ENCODE measurements at places on chromosomes 1 and 21. TPM values are rescaled to one million over a fixed set of nuclear protein-coding genes. Genes with fewer than 3 reads are reported as not detected.

The TNFRSF25 gene
- polyA plus RNA-seq = 52.9 TPM

The CYYR1 gene
- polyA plus RNA-seq = 13.2 TPM

The SMG7 gene
- 23.8 TPM for polyA plus RNA-seq

The CD48 gene
- not detected for polyA plus RNA-seq

The FAAP20 gene
- 31.5 TPM for polyA plus RNA-seq

The C2CD4D gene
- polyA plus RNA-seq = 0.05 TPM

The MATN1 gene
- 0.13 TPM for polyA plus RNA-seq

The ESPN gene
- 0.46 TPM for polyA plus RNA-seq

The SLC6A9 gene
- polyA plus RNA-seq = 0.81 TPM

The LORICRIN gene
- polyA plus RNA-seq = not detected

The PHACTR4 gene
- polyA plus RNA-seq = 25.4 TPM

The SMIM1 gene
- 5.1 TPM for polyA plus RNA-seq

The CTSE gene
- 0.11 TPM for polyA plus RNA-seq

The KCNJ10 gene
- polyA plus RNA-seq = not detected

DNA sequence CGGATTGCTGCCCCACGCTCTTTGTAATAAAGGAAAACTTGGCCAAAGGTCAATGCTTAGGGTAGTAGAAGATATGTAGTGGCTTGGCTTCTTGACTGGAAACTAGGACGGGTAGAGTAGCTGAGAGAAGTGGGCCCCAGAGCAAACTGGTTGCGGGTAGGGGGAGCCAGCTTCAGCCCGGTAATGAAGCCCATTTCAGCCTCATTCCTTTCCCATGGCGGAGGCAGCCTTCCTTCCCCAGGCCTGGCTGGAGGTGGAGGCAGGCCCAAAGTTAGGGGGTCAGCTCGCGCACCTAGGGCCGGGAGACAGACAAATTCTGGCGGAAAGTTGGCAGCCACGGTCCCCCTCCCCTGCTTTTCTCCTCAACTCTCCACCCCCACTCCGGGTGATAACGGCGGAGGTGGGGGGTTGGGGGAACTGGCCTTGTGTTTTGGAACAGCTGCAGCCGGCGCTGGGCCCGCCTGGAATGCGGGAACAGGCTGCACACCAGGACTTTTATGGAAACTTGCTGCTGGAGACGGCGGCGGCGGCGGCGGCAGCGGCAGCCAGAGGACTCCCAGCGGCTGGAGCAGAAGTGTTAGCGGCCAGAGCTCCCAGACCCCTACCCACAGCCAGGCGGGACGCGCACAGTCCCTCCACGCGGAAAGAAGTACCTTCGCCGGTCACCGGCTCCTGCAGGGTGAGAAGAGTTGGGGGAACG, at the start of gene NEXN:
Gene NEXN, plus strand, starts transcription at position 544 of the 700 bp plus-strand sequence. CDS start 27,483 bp downstream, outside the sequence.
- DNase-seq = peak; percentile 80

GRCh38 chr1:53987880-53988279, 30.1 kb downstream of the LDLRAD1 start:
- DNase-seq = no peak

DNA sequence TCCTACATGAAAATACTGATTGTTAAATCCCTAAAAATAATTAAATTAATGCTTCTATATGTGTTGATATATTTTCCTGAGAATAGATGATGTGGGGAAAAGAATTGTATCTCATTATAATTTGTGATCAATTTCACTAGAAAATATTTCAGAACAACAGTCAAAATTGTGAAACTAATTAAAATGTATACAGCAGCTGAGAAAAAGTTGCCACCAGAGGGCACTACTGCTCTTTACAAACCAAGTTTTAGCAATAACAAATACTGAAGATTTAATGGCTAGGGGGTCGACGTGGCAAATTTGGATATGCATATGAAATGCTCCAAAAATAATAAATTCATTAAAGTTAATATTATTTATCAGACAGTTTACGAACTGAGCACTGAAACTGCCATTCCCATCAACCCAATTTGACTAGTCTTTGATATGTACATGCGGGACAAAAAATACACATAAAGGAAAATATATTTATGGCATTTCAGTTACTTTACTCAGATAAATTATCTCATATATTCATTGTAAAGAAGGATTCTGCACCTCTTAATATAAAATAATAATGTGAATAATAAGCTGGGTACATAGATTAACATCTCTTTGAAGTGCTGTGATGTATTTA, 96.3 kb upstream of the TMPRSS15 start:
- peak; percentile 35 for DNase-seq

GRCh38 chr1:89548122-89548857, 23.7 kb downstream of the LRRC8B start:
- DNase-seq = no peak

DNA sequence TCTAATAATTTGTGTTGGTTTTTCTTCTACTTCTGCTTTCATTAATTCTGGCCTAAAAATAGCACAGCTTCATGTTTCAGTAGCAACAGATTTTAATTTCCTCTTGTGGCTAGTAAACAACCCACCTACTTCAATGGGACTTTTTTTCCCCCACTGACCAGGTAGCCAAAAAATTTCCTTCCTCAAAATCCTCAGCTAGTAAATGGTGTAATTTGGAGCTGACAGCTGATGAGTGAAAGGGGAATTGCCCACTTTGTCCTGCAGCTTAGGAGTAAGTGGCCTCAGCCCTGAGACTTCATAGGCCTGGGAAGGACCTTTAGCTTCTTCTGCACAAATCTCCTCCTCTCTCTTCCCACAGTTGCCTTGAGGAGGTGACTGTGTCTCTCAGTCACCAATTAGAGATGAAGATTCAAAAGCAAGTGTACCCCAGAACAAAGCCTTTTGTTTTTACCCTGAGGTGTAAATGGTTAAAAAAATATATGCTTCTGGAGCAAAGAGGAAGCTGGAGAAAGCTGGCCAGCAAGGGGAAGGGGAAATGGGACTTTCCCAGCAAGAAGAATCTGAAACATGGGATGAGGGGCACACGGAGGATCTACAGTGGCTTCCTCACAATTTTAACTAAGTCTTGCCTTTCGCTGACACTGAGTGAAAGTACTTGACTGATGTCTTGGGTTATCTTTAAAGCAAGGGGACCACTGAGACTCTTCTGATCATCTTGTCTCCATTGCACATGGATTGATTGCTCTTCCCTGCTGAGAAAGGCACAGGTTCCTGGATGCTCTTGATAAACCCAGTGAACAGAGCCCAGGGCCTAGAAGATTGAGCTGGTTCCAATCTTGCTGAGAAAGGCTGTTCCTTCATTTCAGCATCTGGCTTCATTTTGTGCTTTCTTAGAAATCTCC, 35.8 kb upstream of the VCAM1 start:
- DNase-seq = peak; percentile 51

- DNase-seq = no peak
Observed at GRCh38 chr1:151510020-151510405, 1.2 kb upstream of the CGN start.

DNA sequence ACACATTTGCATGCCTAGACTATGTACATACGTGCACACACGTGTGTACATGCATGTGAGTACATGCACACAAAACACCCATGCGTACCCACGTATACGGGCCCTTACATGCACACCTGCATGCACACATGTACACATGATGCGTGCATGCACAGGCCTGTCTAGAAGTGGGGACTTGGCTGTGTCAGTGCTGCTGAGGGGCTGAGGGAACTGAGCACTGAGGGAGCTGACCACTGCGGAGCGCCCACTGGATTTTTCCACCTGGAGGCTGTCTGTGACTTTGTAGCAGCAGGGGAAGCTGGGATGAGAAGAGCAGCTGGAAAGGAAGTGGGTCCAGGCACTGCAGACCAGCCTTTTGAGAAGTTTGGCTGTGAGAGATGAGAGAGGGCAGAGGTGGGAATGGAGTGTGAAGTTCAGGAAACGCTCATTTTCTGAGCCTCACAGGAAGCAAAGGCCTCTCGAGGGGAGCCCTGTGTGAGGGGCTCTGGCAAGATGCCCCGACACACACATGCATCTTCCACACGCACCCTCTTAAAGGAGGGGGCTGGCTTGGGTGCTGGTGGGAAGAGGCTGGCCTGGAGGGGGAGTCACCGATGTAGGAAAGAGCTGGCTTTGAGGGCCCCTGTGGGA, 20.9 kb downstream of the PODN start:
- DNase-seq = no peak

DNA sequence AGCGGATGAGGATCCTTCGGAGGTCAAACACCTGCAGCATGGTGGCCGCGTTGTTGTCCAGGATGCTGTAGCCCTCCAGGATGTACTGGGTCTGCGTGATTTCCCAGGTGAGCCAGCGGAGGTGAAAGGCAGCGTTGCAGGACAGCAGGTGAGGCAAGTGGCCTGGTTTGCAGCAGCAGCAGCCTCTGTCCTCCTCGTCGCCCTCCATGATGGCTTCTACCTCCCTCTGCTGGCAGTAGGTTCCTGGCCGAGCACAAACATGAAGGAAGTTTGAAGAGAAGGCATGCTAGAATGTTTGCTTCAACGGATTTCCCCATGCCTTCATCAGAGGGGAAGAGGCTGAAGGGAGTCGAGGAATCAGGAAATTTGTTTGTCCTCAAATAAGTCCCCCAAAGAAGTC, 74.7 kb downstream of the NTPCR start:
- peak; percentile 68 for DNase-seq

DNA sequence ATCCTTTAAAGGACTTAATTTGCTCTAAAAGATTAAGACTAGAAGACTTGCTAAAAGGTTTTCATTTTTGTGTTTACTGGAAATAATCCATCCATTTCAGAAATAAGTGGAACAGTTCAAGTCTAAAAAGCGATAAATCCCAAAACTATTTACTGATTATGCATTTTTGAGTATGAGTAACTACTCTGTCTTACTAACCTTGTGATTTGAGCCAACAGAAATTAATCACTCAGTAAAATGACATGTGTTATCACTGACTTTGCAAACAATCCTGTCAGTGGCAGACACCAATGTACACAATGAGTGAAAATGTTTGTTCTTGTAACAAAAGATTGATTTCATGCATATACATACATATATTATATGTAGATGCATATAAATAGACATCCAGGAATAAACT, 218.0 kb downstream of the DENND1B start:
- peak; percentile 2 for DNase-seq

DNA sequence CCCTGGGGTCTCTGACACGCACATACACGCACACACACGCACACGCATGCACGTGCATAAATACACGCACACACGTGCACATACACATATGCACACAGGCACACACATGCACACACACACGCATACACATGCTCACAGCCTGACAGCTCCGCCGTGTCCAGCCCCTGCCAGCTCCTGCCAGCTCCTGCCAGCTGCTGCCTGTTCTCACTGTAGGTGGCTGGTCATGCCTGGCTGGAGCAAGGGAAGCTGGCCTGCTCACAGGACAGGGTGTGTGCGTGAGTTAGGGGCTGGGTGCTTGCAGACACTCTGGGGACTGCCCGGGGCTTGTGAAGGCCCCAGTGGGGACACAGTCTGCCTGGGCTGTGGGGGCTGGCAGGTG, 4.9 kb downstream of the PLCH2 start:
- no peak for DNase-seq

DNA sequence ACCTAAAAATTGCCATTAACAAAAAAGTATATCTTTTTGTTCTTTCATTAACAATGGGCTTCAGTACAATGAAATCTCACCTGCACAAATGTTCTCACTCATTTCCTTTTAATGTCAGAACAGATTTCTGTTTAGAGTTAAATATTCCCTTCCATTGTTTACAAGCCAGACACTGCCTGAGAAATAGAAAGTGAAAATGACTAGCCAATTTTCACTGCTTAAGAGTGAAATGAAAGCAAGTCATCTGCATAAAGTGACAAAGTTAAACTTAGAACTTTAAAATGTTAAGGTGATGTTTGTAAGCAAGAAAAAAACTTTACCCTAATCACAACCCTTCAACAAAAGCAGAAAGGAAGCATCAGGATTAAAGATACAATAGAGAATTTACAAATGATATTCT, 27.5 kb downstream of the COA6 start:
- DNase-seq = peak; percentile 67

DNA sequence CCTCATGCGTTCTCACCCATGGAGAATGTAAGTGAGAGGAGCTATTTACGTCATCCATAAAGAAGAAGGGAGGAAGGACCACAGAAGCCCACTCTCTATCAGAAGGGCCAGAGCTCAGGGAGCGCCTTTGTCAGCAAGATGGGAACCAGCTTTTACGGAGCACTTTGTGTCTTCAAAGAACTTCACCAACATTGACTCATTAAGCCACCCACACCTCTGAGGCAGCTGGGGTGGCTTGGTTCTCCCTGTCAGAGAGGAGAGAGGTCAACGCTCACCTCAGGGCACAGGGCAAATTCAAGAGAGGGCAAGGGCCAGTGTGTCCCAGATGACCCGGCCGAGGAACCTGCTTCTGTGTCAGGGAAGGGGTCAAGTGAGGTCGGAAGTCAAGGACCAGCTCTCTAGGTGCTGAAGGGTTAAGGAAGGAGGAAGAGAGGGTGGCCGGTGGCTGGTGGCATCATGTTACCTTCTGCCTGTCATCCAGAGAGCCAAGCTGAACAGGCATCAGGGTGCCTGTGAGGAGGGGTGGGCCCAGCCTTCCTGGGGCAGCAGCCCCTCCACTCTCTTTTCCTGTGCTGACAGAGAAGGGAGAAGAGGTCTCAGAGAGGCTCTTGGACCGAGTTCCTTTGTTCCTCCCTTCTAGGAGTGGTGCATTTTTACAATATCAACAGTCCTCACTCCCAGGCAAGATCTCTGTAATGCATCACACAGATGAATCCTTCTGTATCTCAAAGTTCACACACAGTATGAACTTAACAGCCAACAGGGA, 109.0 kb downstream of the ETS2 start:
- DNase-seq = no peak

DNA sequence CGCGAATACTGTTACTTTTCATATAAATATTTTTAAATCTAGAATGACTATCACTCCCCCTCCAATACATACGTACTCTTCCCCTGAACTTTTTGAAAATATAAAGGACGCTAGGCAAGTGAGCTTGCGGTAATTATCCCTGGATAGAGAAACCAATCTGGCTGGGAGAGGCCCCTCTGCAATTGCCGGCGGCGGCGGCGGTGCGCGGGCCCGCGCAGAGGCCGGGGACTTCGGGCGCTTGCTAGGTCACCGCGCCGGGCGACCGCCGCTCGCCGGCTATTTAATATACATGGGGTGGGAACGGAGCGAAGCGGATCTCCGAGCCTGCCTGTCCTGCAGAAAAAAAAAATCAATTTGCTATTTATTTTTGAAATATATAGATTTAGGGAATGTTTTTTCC, 416.3 kb upstream of the ESRRG start:
- DNase-seq = no peak

DNA sequence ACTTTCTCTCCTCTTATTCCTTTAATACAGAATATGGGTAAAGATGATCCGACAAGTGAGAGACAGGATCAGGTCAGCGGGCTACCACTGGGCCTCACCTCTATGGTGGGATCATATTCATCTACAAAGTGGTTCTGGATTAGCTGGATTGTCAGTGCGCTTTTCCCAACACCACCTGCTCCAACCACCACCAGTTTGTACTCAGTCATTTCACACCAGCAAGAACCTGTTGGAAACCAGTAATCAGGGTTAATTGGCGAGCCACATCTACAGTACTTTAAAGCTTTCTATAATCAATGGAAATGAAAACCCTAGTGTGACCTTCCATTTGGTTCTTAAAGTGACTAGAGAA, 643 bp downstream of the NRAS start:
- DNase-seq = no peak

- DNase-seq = no peak
Observed at GRCh38 chr1:184389446-184389845, 2.6 kb downstream of the C1orf21 start.

Data from endothelial cell of umbilical vein (primary cell).